ENCODE measurements at places on chromosomes 2 and 18.

- no peak for DNase-seq
These were observed 18.4 kb downstream of the CASP10 start for GRCh38 chr2:201201371-201201770.

DNA sequence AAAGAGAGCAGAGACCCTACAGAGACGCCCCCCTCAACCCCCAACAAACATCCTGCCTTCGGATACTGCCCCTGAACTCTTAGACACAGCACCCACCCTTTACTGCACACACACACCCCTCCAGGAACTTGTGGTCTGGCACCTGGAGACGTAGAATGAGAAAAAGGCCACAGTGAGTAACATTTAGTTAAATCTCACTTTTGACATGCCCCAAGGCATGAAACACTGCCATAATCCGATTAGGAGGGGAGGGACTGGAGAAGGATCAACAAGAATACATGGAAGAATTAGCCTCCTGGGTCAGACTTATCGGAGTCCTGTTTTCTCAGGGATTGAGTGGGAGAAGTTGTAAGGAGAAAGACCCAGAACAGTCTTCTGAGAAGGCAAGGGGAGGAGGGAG, 4.1 kb downstream of the CDK5R2 start:
- DNase-seq = no peak

DNA sequence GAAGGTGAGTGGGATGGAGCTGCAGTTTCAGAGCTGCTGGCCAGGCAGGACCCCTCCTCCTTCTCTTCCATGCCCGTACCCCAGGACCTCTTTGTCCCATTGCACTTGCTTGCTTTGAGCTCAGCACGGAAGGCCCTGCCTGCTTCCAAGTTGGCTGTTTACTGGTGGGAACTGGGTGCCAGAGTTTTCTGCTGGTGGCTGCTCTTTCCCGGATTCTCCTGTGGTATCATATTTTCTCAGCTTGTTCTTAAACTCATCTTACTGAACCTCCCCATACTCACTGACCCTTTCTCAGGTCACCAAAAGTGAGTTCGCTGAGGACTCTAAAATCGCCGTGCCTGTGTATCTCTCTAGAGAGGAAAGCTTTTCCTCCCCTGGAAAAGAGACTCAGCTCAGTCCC, 297.7 kb upstream of the TNP1 start:
- DNase-seq = no peak

GRCh38 chr18:9048808-9049494, 53.5 kb upstream of the NDUFV2 start:
- DNase-seq = peak; percentile 32

DNA sequence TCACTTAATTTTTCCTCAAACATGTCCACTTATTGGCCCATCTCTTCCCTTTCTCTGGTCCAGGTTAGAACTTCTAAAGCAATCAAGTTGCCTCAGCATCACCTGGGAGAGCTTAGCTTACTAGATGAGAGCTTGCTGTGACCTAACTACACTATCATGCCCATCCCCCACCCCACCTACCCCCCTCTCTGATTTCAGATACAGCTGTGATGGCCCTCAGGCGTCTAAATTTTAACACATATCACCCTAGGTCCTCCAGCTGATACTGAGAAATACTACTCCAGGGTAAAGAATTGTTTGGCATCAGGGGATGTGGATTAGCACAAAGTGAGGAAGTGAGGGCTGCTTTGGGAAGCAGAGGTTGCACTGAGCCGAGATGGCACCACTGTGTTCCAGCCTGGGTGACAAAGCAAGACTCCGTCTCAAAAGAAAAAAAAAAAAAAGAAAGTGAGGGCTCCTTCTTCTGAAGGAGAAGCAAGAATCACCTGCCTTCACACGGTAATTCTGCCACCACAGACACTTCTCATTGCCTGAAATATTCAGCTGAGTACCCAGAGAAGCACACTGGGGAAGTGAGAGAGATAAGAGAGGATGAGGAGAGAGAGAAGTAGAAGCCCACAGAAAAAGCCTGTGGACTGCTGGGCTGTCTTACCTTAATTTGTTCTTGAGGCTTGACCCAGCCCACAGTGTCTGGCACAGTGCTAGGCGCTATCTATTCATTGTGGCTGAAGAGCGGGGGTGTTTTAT, 263.4 kb downstream of the ASXL3 start:
- no peak for DNase-seq

DNA sequence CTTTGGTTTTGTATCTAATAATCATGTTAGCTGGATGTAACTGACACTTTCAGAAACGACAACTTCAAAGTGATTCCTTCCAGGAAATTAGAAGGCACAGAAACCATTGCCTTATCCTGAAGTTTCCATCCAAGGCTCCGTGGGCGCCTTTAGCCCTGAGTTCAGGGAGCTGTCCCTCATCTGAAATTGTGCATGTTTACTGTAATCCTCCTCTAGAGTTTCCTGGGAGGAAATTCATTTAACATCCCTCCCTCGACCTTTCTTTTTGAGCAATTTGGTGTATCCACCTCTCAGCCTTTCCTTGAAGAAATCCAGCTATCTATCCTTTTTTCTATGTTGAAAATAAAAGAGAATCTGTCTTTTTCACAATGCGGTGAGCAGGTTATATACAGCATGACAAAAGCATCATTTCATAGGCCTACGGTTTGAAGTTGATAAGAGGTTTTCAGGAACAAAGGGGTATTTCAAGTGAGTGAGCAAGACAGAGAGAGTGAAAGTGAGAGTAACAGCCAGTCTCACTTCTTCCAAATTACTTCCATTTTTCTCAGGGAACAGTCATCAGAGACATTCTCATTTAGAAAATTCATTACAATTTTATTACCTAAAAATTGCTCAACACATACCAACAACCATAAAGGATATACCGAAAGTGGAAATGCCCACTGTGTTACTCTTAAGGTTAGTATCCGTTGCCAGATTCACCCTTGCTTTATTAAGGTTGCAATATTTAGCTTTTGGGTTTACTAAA, 167.3 kb downstream of the MREG start:
- DNase-seq = no peak

GRCh38 chr18:31880186-31880898, 62.6 kb downstream of the TRAPPC8 start:
- DNase-seq = peak; percentile 9

DNA sequence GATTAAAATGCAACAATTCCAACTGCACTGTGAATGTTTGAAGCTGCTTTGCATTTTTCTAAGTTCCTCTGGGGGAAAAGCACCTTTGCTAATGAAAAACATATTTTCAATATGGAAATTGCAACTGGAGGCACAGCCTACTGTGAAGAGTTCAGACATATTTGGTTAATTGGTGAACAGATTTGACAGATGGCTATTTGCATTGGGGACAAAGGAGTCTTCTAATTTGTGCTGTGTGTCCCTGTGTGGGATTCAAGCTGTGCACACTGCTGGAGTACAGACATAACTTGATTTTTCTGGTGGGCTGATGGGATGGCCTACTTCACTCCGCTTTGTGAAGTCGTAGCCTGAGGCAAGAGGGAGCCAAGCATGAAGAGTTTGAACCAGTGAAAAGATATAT, 40.7 kb upstream of the ARHGAP25 start:
- DNase-seq = no peak

DNA sequence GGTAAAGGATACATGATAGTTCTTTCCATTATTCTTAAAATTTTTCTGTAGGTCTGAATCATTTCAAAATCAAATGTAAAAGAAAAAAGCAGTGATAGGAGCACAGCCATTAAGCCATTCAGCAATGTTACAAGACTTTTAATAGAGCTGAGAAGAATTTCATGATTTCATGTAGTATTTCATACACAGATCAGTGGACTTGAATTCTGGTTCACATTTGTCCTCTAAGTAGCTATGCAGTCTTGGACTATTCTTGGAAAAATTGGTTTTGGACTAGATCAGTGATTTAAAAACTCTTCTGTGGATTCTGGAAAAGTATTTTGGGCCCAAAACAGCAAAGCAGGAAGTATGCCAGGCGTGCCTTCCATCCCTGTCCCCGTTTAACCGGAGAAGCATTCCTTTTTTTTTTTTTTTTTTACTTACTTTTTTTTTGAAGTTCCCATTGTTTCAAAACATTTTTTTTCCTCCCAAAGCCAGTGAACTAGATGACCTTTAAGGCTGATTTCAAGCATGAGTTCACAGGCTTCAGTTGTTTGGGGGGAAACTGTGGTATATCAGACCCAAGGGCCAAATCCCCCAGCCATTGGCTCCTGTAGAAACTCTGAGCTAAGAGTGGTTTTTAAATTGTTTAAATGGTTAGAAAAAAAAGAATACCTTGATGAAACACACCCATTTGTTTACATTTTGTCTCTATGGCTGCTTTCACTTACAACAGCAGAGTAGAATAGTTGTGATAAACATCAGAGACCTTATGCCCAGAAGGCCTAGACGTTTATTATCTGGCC, 17.5 kb upstream of the POLI start:
- DNase-seq = no peak

- DNase-seq = peak; percentile 70
These were observed at the start of gene LTBP1 for GRCh38 chr2:32946314-32947075. LTBP1 (plus strand) TSS chr2:32946953; CDS start chr2:32947325, 372 bp downstream.

GRCh38 chr18:35999925-36000324, 27.4 kb downstream of the RMP24 start:
- DNase-seq = peak; percentile 17

DNA sequence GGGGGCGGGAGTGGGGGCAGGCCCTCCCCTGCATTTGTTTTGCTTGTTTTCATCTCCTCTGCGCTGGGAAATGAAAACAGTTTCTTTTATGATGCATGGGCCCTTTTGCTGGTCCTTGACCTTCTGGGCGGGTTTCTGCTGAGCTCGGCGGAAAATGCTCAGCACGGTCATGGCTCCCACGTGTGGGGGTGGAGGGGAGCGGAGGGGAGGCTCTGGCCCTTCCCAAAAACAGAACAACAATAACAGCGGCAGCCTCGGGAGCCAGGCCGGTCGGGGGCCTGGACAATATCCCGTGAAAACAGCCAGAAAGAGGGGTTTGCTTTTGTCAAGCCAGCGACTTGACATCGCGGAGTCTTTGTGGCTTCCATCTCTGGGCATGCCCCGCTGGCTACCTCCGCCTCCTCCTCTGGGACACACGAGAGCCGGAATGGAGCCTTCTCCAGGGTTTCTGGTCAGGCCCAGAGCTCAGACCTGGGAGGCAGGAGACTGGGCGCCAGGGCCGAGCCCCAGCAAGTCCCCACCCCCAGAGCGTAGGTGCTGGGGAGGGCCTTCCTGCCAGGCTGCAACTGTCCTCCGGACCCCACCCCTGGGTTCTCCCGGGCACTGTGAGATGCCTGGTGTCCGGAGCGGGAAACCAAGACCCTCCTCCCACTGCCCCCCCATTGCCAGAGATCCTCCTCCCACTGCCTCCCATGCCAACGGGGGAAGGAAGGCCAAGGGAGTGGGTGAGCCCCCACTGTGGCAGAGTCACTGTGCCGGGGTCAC, 35.9 kb upstream of the SNED1 start:
- peak; percentile 38 for DNase-seq

DNA sequence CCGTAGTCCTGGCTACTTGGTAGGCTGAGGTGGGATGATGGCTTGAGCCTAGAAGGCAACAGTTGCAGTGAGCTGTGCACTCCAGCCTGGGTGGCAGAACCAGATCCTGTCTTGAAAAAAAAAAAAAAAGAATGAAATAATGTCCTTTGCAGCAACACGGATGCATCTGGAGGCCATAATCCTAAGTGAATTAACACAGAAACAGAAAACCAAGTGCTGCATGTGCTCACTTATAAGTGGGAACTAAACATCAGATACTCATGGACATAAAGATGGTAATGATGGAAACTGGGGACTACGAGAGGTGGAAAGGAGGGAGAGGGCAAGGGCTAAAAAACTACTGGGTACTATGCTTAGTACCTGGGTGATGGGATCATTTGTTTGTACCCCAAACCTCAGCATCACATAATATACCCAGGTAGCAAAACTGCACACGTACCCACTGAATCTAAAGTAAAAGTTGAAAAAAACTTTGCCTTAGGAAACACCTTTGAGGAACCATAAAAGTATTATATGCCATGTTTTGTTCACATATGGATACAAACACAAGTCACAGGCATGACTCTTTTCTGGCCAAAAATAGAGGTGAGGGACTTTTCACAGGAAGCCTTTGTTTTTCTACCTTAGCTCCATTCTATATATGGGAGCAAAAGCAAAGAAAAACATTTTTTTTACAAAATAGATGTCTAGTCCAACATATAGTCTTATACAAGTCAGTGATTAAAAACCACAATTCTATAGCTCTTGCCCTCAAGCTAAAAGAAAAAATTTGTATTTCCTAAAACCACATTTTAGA, 36.6 kb downstream of the GPR155 start:
- no peak for DNase-seq

DNA sequence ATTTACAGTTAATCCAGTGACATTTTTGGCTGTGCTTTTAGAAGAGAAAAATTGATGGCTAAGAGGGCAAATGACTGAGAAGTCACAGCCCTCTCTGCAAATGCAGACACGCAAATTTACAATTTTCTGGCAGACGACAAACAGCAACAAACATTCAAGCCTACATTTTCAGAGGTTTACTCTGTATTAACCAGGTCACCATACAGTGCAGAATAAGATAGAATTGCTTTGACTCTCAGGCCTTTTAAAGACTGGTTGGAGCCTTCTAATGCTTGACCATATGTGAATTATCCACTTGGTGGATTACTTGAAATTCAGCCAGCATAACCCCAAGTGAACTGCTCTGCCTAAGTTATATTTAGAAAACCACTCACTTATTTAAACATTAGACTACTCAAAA, 280.9 kb upstream of the STON1 start:
- no peak for DNase-seq

- no peak for DNase-seq
These were observed 475.6 kb upstream of the HS6ST1 start for GRCh38 chr2:128794285-128794684.

- DNase-seq = no peak
These were observed 62.7 kb upstream of the NFU1 start for GRCh38 chr2:69499966-69500365.

GRCh38 chr2:235270291-235270690, 223.6 kb upstream of the AGAP1 start:
- DNase-seq = no peak

DNA sequence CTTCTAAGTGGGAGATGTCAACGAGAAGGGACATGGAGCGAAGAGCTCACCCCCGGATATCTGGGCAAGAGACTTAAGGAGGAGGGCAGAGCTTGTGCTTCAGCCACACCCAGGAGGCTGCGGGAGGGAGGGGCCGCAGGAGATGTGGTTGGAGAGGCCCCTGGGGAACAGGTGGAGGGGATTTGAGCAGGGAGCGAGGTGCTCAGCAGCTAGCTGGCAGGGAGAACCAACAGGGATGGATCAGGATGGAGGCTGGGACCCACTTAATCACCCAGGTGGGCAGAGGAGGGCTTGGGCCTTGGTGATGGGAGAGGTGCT, 78.3 kb downstream of the MBP start:
- DNase-seq = peak; percentile 86

- no peak for DNase-seq
These were observed 30.3 kb upstream of the TLK1 start for GRCh38 chr2:171191021-171191420.

DNA sequence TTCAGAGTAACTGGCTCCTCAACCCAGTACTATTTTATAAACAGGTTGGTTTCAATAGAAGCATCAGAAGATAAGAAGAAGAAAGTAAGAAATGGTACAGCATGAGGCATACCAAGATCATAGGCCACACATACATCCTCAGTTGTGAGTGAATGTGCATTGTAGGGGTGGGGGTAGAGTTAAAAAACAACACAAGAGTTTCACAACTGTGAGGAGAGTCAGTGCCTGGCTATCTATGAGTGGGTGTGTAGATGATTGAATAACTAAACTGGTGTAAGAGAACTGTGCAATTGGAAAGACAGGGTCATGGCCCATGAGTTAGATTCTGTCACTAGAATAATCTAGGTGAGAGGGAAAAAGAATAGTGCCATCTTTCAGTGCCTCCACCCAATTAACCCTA, 748.2 kb upstream of the ACVR2A start:
- DNase-seq = no peak

GRCh38 chr2:65686928-65687521, 254.6 kb upstream of the SPRED2 start:
- no peak for DNase-seq

All from NB4 (cell line).